AG09309 (cell line): ENCODE measurements at places on chromosomes 6 and 20.

DNA sequence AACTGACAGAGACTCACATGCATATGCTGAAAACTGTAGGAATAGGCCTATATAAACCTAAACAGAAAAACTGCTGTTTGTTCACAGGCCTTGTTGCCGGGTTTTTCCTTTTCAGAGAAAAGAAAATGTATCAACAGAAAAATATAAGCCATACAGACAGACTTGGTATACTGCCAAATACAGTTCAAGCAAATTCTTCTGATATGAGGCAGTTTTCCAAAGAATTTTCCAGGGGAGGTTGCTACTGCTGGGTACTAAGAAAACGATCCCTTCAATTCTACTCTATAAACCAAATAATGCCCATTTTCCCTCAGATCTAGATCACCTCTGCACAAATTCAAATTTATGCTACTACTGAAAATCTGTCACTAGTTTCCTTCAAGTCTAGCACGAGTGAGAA is 59.4 kb downstream of the ME1 start:
- peak; percentile 10 for DNase-seq

GRCh38 chr6:103167345-103168071 is 1692.2 kb downstream of the HACE1 start:
- DNase-seq = no peak

- DNase-seq = no peak
These were observed 10.9 kb upstream of the MRS2 start for GRCh38 chr6:24391756-24392405.

DNA sequence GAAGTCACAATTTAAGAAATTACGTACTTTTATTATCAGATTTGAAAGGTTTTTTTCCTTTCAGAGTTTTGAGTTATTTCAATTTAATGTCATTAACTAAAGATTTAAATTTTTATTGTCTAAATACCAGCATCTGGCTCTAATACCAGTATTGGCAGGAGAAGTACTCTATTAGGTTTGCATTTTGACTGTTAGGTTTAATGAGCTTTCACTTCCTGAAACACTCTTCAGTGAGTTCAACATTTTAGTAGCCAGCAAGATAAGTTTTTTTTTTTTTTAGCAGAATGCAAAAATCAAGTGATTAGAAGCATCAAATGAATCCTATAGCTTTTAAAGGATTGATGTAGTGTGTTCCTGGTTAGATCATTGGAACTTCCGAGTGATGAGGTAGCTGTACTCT is 34.0 kb upstream of the SCGN start:
- DNase-seq = no peak

GRCh38 chr6:42138630-42139619 is 3.5 kb downstream of the C6orf132 start:
- DNase-seq = no peak

- DNase-seq = no peak
These were observed 113.8 kb downstream of the TAF4 start for GRCh38 chr20:61951695-61952533.

- no peak for DNase-seq
These were observed 127.4 kb upstream of the DST start for GRCh38 chr6:56770011-56770520.

GRCh38 chr20:4150070-4150441 is 134.7 kb upstream of the RNF24 start:
- no peak for DNase-seq

DNA sequence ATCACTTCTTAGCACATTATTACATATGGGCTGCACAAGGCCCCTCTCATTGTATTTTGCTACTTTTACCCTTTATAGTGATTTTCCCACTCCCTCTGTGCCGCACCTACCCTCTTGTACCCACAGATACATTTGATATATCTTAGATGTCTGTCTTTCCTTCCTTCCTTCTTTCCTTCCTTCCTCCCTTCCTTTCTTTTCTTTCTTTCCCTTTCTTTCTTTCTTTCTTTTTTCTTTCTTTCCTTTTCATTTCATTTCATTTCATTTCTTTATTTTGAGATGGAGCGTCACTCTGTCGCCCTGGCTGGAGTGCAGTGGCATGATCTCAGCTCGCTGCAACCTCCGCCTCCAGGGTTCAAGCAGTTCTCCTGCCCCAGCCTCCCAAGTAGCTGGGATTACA is 12.2 kb downstream of the POLH start:
- DNase-seq = no peak

DNA sequence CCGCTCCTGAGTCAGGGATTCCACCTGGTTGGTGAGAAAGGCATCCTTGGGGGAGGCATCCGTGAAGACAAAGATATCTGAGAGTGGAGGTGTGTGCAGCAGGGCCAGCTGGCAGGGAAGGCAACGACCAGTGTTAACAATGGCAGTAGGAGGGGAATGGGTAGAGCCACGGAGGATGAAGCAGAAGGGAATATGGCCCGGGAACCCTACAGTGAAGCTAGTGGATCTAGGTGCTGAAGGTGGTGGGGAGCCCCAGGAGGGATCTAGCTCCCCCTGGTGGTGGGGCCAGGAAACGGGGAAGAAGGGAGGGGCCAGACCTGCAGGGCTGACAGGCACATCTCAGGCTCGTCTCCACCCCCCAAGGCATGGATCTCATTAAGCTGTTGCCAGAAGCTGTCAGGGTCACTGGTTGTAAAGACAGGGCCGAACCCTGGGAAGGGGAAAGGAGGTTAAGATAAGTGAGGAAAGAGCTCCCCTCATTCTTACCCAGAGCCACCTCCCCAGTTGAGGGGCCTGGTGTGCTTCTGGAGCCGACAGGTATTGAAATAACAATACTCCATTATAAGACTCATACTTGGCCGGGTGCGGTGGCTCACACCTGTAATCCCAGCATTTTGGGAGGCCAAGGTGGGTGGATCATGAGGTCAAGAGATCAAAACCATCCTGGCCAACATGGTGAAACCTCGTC is 7.3 kb downstream of the VWA7 start:
- no peak for DNase-seq

GRCh38 chr6:107496892-107497684 is 7.2 kb downstream of the SOBP start:
- DNase-seq = no peak

DNA sequence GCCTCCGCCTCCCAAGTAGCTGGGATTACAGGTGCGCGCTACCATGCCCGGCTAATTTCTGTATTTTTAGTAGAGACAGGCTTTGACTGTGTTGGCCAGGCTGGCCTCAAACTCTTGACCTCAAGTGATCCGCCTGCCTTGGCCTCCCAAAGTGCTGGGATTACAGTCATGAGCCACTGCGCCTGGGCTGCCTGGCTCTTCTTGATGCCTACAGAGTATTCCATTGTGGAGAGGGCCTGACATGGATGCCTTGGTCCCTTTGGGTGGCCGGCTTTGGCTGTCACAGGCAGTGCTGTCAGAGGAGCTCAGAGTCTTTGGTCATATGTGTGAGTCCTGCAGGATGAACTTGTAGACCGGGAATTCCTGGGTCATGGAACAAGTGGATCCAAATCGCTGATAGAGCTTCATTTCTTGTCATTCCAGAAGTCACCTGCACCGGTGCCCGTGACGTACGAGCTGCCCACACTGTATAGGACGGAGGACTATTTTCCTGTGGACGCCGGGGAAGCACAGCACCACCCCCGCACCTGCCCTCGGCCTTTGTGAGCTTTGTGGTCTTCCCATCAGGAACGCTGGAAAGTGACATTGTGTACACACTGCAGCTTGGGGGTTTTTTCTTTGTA is 55.1 kb downstream of the ADNP start:
- DNase-seq = no peak

GRCh38 chr6:3581469-3581868 is 124.6 kb upstream of the SLC22A23 start:
- no peak for DNase-seq

DNA sequence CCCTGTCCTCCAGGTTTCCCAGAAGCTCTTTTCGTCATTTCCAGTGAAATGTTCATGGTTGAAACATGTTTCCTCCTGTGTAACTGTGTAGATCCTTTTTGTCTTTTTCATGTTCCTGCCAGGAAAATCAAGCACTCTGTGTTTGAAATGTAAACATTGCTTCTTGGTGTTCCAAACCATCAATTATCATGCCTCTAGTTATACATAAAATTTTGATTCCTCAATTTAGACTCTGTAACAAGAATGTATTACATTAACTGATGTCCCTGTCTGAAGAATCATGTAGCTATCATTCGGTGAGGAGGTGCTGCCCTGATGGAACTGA is 546.3 kb upstream of the CITED2 start:
- no peak for DNase-seq

- DNase-seq = no peak
These were observed 75.6 kb downstream of the NCOA3 start for GRCh38 chr20:47577314-47577713.

DNA sequence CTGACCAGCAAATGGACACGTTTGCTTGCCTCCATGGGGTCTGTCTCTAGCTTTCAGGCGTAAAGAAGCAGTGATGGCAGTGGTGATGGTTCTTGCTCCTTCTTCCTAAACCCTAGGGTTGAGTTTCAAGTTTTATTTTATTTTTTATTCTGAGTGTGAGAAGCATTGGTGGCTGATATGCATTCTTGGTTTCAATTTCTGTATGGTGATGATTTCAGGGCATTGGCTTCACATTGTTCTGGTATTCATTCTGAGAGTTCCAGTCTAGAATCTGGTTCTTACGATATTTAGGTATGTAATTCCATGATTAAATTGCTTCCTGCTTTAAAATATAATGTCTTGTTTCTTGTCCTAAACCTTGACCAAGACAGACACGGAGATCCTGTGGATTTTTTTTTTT is 444.5 kb upstream of the IMPG1 start:
- no peak for DNase-seq
